ENCODE measurements at places on chromosomes 4 and X.

- DNase-seq: no peak
These were observed 10.2 kb downstream of the CD40LG start for GRCh38 chrX:136658151-136658550.

GRCh38 chr4:1075809-1076699 is 37.3 kb downstream of the RNF212 start:
- DNase-seq: no peak

GRCh38 chr4:40842725-40843423 is 93.1 kb downstream of the NSUN7 start:
- DNase-seq: no peak

GRCh38 chr4:9970399-9971011 is 50.8 kb downstream of the SLC2A9 start:
- DNase-seq: no peak

DNA sequence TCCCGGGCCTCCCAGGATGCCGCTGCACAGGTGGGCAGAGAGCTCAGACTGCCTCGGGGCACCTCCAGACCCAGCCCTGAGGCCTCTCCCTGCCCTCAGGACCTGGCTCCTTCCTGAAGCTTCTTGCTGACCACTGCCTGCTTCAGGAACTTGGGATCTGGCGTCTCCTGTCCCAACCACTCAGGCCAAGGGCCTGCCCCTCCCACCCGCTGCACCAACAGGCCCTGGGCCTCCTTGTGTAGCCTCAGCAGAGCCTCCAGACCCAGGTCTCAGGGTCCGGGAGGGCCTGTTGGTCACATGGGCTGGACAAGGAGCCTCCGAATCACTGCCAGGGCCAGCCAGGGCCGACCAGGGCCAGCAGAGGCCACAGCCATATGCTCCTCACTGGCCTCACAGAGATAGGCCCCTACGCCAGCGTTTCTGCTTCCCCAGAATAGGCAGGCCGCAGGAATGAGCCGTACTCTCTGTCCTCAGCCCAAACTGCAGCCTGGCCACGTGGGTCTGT is 2.8 kb downstream of the MXD4 start:
- DNase-seq: no peak

DNA sequence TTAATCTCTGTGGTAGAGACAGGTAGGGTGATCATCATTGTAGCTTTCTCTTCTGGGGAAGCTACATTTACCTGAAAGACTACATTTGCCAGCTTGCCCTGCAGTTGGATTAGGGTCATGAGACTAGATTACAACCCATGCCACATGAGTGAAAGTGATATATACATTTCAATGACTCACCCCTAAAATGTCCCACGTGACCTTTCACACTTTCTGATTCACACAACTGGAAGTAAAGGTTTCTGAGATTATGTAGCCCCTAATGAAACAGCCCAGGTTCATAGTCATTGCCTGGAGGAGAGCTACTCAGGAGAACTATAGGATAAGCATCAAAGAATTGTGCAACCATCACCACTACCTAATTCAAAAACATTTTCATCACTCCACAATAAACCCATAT is 17.8 kb downstream of the PDCL2 start:
- DNase-seq: no peak

GRCh38 chr4:119087121-119087520 is 48.5 kb upstream of the MYOZ2 start:
- DNase-seq: no peak

Measured in hippocampal formation (tissue), 2 donors.